ENCODE measurements at places on chromosomes 11 and 22.

DNA sequence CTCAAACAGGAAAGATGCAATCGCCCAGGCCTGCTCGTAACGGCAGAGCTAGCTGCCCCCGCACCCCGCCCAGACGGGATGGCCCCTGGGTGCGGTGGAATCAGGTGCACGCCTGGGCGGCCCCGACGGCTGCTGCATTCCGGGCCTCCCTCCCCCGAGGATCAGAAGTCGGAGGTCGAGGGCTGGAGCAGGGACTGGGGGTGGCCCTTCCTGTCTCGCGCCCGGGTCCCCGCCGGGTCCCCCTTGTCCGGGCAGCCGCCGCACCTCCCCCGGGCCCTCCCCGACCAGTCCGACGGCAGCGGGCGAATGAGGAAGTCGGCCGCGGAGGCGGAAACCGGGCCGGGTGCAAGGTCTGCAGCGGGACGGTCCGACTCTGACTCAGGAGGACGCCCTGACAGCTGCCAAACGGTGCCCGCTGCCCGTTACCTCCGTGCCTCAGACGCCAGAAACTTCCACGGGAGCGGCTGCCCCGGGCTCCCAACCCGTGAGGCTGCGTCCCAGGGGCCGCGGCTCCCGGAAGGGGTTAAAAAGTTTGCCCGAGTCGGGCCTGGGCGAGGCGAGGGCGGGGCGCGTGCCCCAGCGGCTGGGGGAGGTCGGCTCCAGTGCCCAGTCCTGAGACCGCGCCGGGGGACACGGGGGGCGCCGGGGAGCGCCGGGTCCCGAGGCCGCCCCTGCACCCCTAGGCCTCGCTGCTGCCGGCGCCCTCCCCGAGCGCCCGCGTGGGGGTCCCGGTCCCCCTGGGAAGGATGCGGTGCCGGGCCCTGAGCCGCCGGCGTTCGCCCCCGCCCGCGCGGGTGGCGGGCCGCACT, 663 bp downstream of the MYH9 start:
- DNase-seq, result no peak

DNA sequence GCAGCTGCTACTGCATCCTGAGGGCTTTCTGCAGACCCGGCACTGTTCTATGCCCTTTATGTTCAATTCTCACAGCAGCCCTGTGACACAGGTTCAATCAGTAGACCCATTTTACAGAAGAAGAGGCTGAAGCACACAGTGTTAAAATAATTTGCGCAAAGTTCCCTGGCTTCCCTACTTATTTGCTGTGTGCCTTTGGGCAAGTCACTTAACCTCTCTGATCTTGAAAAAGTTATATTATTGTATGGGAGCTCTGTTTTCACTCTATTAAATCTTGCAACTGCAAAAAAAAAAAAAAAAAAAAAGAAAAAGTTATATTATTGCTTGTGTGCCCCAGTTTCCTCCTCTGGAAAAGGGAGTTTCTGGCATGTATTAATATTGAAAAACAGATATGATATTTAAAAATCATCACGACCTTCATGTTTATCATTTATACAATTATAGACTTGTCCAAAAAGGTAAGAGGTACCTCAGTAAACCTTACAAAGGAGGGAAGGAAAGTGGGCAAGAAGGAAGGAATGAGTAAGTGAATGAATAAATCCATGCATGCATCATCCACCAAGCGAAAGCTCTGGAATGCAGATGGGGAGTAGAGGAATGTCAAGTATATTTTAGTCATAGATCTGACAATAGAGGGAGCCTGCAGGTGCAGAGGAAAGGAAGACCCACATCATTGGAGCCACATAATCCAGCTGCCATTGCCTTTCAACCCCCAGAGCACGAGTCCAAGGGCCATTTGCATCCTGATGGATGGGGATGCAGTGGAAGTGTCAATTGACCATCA, 21.2 kb upstream of the ISX start:
- DNase-seq, result no peak

GRCh38 chr11:16406226-16406625, 49.9 kb upstream of the SOX6 start:
- no peak for DNase-seq

- DNase-seq, result no peak
Observed at GRCh38 chr11:12088047-12088481, 22.3 kb upstream of the MICAL2 start.

DNA sequence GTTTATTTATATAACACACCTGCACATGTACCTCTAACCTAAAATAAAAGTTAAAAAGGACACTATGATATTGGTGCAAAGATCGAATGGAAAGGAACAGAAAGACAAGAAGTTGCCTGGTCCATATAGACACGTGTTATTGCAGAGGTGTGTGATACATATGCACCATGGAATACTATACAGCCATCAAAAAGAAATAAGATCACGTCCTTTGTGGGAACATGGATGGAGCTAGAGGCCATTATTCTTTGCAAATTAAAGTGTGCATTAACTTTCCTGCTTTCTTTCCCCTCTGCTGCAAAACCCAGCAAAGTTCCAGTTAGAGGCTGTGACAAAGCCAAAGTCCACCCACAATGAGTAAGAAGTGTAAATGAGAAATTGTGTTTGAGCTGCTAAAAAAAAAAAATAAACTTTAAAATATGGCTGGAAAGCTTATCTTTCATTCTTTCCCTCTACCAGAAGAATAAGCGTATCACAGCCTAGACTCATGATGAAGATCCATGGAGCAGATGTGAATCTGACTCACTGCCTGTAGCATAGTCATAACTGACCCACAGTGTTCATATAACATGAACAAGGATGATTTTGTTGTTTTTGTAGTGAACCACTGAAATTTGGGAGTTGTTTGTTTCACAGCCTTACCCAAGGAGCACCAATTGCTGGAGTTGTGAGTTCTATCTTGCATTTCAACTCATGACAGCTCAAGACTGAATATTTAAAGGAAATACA, 9.6 kb downstream of the OR52K1 start:
- DNase-seq, result no peak

DNA sequence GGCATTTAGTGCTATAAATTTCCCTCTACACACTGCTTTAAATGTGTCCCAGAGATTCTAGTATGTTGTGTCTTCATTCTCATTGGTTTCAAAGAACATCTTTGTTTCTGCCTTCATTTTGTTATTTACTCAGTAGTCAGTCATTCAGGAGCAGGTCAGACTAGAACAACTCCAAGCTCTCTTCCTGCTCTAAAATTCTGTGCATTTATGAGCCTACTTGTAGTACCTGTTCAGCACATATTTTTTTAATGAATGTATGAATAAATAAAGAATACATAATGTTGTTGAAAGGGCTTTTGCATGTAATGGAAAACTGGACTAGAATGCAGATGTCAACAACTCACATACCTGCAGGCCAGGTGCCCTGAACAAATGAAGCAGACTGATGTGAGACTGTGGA, 13.7 kb upstream of the HEPHL1 start:
- no peak for DNase-seq

- no peak for DNase-seq
Observed at GRCh38 chr11:119282495-119282894, 34.4 kb downstream of the MCAM start.

GRCh38 chr11:75834728-75835127, 19.7 kb downstream of the UVRAG start:
- no peak for DNase-seq

- no peak for DNase-seq
Observed at GRCh38 chr11:102749101-102749722, 24.5 kb upstream of the MMP8 start.

GRCh38 chr11:24513479-24514218, 16.8 kb downstream of the LUZP2 start:
- DNase-seq, result no peak

GRCh38 chr22:45885171-45885840, 91.7 kb downstream of the WNT7B start:
- DNase-seq, result no peak

DNA sequence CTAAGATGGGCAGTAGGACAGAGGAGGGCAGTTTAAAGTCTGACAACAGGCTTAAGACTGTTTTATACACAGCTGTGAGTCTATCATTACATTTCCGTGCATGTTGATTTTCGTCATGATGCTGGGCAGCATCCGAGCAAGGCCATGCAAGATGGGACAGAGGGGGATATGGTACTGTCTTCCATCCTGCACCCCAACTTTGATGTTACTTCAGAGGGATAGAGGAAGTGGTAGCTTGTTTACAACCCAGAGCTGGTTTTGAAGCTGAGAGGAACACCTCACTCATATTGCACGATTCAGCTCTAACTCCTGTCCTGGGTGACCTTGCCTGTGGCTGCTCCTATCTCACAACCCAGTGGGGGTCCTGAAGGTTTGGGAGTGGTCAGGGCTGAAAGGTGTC, 3.0 kb upstream of the SORL1 start:
- no peak for DNase-seq

Data from HS-5 (cell line).